ENCODE measurements at places on chromosomes 16 and 17.

DNA sequence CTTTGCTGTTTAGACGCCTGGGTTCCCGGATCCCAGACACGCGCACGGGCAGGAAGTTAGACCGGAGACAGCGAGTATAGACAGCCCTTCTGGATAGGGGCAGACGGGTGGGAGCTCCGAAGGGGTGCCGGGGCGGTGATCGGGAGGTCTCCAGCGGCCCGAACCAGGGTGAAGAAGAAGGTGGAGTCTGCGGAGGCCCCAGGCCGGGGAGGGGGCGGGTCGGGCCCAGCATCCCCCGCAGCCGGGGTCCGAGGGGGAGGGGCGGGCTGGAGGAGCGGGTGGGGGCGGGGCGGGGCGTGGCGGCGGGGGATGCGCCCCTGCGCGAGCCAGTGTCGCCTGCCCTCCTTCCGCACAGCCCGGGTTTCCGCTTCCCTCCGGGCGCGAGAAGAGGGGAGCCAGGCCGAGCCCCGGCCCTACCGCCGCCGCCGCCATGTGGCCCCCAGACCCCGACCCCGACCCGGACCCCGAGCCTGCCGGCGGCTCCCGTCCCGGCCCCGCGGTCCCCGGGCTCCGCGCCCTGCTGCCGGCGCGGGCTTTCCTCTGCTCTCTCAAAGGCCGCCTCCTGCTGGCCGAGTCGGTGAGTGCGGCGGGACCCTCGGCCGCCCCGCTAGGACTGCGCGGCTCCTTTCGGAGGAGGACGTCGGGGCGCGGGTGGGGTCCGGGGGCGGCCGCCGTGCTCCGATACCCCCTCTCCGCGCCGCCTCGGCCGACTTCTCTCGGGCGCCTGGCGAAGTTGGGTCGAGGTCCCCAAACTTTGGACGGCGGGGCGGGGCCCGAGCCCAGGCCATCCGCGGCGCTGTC lies at the start of gene CMTM3:
Gene CMTM3, plus strand, starts transcription at position 329 of the 801 bp plus-strand sequence. Its CDS starts 102 bp downstream, at position 431.
- DNase-seq: peak; percentile 58

DNA sequence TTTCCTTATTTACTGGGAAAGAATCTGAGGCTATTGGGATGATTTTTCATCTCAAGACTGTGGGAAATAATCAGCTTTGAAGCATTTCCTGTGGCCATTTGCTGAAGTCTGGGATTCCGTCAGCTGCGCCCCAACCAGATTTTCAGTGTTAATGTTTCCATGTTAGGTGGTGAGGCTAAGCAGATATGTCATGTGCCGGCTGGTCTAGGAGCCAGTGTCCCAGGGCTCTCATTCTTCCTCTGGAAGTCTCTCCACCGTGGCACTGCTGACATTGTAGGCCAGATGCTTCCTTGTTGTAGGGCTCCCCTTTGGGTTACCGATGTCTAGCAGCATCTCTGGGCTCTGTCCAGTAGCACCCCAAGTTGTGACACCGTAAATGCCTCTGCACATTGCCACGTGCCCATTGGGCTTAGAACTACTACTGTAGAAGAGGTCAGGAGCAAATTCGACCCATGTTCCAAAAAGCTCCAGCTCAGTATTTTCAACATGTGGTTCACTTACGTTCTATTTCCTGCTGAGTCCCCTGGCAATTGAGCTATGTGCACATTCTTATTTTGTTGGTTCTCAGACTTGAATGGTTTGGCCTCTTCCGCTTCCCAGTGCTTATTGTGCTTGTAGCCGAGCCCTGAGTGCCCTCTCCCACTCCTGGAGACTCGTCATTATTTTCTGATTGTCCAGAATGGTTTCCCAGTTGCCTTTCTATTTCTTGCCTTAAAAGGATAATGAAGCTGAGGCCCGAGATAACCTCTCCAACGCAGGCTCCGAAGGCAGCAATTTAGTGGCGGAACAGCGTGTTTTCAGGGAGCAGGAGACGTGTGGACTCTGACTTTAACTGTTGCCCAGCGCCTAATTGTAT lies 82.2 kb downstream of the SPECC1 start:
- no peak for DNase-seq

DNA sequence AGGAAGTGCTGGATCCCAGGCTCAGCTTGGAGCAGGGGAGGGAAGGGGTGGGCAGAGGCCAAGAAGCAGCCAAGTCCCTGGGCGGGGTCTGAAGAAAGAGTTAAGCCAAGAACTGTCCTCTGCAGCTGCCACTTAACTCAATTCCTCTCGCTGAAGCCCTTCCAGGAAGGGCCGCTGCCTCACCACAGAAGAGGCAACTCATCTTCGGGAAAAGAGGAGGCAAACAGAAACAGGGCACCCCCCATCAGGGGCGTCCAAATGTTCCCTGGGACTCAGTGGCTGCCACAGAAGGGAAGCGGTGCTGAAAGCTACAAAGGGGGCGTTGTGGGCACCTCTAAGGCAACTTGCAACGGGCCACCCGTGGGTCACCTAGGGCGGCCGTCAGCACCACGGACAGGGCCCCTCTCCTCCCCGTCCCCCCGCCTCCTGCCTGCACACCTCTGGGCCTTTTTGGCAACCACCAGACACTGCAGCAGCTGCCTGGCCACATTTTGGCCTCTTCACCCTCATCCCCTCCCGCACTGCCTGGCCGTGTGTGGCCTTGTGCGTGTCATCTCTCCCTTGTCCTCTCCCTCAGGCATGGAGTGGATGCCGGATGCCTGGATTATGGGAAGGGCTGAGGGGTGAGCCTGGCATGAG lies 2.5 kb downstream of the TLCD3B start:
- no peak for DNase-seq

DNA sequence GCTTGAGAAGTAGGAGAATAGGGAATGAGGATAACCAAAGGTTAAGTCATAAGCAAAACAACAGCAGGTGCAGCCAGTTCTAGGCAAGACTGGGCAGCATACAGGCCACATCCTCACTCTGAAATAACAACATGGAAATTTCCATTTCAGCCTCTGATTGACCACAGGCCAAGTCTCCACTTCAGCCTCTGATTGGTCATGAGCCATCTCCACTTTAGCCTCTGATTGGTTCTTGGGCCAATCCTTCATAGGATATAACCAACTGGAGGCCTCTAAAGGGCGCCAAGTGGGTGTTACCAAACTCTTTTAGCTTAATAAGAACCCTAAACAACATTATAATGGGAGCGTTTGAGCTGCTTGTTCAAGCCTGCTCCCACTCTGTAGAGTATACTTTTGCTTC lies 512.0 kb downstream of the NPIPA7 start:
- DNase-seq: no peak

DNA sequence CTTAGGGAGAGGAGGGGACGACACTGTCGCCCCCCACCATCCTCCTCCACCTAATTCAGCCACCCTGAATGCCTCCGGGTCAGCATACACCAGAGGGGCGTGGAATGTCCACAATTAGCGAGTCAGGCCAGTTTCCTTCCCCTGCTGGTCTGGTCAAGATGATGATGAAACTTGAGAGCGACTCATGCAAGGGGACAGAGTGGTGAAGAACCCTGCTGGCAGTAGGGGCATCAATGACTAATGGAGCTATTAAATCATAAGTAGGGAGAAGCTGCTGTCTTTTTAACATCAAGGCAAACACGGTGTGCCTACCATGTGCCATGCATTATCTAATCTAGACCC lies 7.2 kb downstream of the SPACA3 start:
- DNase-seq: no peak

GRCh38 chr16:49148410-49148809 lies 133.2 kb downstream of the CBLN1 start:
- no peak for DNase-seq

DNA sequence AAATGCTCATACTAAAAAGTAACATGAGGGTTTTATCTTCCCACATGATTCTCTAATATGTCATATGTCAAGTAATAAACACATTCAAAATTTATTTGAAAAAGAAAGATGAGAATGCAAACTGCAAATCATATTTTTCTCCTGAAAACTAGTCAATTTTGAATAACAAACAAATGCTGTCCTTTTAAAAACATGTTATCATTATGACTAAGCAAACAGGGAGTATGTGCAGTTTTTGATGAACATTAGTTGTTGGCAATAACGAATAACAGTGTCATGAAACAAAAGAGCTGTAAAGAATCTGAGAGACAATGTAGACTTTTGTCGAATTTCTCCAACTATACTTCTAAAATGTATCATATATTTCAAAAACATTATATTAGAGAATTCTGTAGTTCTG lies 34.8 kb downstream of the RPGRIP1L start:
- DNase-seq: no peak

GRCh38 chr17:64447526-64447925 lies 1.4 kb upstream of the MILR1 start:
- no peak for DNase-seq

All from effector CD8-positive, alpha-beta T cell (primary cell).